GM18507 (cell line): ENCODE measurements at places on chromosomes 7 and 10.

DNA sequence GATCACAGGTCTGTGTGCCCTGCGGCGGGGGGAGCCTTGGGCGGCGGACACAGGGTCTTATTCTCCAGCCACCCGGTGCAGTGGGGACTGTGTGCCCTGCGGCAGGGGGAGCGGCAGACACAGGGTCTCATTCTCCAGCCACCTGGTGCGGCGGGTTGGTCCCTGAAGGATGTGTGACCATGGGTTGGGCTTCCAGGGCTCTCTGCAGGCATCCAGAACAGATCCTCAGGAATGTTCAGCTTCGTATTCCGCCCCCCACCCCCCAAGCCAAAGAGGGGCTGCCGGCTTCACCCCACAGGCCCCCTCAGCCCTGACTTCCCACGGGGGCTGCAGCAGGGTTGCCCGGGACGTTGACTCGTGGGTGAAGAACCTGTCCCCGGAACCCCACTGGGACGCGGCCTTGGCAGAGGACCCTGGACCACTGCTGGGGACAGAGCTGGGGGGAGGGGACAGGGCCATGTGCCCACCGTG, 154.5 kb upstream of the PPP2R2D start:
- DNase-seq, result no peak

GRCh38 chr10:65534771-65535170, 1391.1 kb upstream of the LRRTM3 start:
- no peak for DNase-seq

DNA sequence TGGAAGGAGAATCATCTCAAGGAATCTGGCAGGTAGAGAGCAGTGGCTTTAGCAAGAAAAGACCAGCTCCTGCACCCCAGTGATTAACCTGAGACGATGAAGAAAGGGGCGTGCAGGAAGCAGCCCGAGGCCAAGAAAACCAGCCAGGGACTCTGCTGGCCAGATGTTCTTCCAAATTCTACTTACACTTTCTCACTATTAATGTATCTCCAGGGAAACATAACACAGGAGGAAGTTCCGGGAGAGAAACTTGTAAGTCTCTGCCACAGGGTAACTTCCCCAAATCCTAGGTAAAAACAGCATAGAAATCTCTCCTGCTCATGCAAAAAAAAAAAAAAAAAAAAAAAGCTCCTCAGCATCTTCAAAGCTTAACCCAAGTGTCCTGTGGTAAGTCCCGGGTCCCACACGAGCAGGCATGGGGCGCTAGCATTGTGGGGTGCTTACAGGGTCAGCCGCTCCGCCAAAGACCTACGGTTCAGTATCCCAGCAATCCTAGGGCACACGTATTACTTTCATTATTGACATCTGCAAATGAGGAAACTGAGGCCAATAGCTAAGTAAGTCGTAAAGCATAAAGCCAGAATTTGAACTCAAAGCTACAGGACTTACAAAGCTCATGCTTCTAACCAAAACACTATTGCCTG, 97.2 kb upstream of the GNA12 start:
- no peak for DNase-seq

- no peak for DNase-seq
Measured at GRCh38 chr7:141386881-141387280, 164.3 kb upstream of the AGK start.

DNA sequence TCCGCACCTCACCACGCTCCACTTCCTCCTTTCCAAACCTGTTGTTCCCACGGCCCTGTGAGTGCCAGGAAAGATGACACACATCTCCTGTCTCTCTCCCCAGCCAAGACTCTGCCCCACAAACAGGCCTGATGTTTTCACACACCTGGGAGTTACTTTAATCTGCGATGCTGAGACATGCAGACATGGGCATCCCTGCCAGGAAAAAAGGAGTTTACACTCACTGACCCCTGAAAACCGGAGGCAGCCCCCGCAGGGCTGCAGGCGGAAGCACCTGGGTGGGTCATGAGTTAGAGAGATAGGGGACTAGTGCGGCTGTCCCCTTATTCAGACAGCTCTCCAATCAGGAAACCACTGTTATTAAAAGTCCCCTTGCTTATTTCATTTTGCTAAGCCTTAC, 106.4 kb upstream of the CARD11 start:
- no peak for DNase-seq

DNA sequence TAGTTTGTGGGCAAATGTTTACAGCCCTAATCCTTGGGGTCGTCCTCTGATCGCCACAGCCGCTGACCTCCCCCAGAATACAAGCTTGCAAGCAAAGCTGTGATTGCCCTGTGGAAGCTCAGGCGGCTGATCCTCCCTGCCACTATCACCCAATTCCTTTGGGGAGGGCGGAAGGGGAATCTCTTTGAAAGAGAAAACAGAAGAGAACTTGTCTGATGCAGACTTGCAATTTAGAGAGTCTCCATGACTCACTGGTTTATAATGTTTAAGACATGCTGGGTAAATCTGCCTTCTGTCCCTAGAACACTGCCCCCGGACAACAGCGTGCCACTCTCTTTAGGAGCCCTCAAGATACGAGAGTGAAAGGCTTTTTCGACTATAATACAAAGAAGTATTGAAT, 75.5 kb downstream of the NRP1 start:
- no peak for DNase-seq

DNA sequence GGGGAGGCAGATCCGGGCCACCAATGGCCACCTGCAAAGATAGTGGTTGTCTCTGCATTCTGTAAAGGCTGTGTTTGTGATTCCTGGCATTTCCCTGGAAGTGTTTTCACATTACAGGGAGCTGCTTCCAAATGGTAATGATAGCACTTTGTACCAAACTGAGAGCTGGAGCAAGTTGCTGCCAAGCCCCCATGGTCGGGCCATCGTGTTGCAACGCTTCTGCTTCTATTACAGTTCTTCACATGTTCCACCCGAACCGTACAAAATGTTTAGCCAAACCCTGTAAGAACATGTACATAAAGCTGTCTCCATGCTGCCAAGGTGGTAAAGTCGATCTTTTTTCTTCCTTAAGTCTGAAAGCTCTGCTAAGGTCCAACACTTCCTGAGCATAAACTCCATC, 397.7 kb upstream of the NFE2L3 start:
- no peak for DNase-seq

GRCh38 chr7:35348611-35349400, 94.9 kb upstream of the TBX20 start:
- no peak for DNase-seq

GRCh38 chr10:125113691-125114371, 46.5 kb downstream of the CTBP2 start:
- DNase-seq, result no peak

DNA sequence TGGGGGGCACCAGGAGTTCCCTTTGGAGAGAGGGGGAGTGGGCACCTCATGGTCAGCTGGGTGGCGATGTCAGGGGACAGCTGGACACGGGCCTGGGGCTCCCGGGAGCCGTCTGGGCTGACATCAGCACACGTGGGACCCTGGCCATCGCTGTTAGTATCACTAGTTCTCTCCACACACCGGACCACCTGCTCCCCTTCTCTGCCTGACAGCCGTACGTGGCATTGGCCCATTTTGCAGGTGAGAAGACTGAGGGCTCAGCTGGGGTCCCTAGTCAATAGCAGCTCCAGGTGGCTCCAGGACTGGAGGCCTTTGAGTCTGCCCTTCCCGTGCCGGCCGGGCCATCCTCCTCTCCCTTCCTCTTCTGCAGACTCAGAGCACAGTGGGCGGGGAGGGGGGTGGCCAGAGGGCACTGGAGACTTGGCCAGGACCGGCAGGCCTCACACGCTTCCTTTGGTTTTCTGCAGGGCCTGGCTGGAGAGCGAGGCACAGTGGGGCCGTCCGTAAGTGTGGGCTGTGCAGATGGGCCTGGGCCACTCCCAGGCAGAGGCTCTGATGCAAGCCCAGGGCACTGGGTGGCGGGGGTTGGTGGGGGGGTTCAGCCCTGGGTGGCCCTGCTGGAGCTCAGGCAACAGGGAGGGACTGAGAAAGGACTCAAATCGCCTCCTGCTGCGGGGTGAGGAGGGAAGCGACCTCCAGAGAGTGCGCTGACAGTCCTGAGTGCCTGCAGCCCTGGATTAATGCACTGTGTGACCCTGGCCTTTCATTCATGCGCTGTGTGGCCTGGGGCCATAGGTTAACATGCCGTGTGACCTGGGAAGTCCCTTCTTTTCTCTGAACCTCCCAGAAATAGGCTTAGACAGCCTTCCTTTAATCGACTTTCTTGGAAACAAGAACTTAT, 78.2 kb downstream of the MYL10 start:
- DNase-seq, result no peak

DNA sequence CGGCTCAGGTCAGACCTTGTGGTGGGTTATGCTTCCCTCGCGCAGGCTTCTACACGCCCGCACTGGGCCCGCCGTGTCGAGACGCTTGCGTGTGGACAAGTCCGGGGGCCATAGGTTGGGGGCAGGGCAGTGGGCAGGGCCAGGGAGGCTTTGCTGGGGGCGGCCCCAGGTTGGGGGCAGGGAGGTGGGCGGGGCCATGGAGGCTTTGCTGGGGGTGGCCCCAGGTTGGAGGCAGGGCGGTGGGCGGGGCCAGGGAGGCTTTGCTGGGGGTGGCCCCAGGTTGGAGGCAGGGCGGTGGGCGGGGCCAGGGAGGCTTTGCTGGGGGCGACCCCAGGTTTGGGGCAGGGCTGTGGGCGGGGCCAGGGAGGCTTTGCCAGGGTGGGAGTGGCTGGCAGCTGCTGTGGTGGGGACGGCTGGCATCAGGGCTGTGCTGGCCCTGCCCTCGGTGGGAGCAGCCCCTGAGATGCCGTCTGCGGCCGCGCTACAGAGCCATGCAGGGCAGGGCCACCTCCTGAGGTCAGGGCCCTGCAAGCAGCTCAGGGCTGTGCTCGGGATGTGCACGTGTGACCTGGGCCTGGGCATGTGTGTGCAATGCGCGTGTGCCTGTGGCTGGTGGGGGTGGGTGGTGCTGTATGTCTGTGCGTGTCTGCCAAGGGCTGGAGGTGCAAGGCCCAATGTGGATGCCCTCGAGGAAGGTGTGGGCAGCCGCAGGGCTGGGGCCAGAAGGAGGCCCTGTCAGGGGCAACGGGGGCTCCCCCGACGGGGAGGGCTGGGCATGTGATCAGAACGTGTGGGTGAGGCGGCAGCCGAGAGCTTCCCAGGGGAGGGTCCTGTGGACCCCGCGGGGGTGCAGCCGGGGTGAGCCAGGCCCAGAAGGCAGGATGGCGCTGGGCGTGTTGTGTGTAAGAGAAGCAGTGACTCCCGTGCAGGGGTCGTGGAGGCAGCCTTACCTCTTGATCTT, 72.5 kb upstream of the NKX6-2 start:
- DNase-seq, result no peak

- no peak for DNase-seq
Measured at GRCh38 chr7:135706858-135707569, 21.0 kb downstream of the SLC13A4 start.

- no peak for DNase-seq
Measured at GRCh38 chr10:119348516-119349240, 141.3 kb downstream of the GRK5 start.

- no peak for DNase-seq
Measured at GRCh38 chr7:46003161-46003560, 82.1 kb upstream of the IGFBP3 start.

DNA sequence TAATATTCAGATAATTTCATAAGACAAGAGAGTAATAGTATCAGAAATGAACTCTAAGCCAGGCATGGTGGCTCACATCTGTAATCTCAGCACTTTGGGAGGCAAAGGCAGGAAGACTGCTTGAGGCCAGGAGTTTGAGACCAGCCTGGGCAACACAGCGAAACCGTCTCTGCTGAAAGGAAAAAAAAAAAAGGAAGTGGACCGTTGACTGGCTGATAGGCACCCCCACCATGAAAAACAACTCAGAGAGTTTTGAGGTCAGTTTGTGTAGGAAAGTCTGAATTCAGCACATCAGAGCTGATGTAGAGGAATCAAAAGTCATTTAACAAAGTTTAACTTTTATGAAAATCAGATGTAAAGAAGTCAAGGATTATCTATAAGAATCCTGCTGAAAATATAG, 63.2 kb upstream of the AMPH start:
- no peak for DNase-seq

GRCh38 chr10:117762819-117763172, 220.2 kb downstream of the EMX2 start:
- DNase-seq, result no peak

DNA sequence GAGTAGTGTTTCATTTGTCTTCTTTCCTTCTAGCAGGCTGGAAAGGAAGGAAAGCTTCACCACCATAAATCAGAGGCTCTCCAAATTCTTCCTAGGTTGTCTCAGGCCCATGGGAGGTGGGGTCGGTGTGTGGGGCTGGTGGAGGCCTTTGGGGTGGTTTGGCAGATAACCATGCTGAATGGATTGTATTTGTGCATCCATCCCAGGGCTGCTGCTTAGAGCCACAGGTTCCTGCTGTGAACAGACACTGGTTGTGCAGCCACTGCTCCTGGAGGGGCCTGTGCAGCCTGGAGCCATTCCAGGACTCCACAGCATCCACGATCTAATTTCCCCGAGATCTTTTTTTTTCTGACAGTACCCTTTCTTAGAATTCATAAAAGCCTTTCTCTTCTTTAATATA, 741.8 kb downstream of the SUGCT start:
- DNase-seq, result no peak
